ENCODE measurements at places on chromosomes 4 and X.

- DNase-seq: no peak
These were observed 193.3 kb upstream of the FAM9B start for GRCh38 chrX:9227276-9227675.

DNA sequence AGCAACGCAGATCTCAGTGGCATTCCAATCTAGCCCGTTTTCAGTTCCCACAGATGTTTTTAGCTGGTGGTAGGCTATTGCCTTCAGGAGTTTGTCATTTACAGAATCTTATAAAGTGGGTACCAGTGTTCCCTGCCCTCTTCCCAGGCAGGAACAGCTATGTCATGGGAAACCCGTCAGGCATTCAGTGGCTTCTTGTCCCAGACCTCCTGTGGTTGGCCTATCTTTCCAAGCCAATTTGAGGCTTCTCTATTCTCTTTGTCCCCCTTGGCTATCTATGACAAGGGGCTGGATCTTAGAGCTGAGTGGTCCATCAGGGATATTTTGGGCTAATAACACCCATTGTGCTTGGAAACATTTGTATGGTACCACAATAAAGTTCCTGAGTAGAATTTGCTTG, 33.6 kb upstream of the RPL34 start:
- no peak for DNase-seq

DNA sequence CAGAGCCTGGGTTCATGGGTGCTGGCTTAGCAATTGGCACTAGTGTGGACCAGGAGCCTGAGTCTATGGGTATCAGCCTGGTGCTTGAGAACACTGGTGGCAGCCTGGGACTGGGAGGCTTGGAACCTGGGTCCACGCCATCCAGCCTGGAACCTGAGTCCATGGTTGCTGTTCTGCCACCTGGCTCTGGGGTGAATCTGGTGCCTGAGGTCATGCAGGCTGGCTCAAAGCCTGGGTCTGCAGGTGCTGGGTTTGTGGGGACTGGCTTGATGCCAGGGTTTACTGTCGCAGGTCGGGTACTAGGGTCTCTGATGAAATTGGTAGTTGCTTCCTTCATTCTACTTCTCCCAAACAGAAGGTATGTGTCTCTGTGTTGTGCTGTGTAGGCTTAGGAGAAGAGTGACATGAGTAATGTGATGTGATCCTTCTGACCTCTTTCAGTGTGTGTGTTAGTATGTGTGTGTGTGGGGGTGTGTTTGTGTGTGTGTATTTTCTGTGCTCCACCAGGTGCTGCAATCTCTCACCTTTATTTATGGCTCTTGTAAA, 517.0 kb upstream of the EPHA5 start:
- DNase-seq: no peak

GRCh38 chr4:114864060-114864459, 249.4 kb downstream of the NDST4 start:
- no peak for DNase-seq

DNA sequence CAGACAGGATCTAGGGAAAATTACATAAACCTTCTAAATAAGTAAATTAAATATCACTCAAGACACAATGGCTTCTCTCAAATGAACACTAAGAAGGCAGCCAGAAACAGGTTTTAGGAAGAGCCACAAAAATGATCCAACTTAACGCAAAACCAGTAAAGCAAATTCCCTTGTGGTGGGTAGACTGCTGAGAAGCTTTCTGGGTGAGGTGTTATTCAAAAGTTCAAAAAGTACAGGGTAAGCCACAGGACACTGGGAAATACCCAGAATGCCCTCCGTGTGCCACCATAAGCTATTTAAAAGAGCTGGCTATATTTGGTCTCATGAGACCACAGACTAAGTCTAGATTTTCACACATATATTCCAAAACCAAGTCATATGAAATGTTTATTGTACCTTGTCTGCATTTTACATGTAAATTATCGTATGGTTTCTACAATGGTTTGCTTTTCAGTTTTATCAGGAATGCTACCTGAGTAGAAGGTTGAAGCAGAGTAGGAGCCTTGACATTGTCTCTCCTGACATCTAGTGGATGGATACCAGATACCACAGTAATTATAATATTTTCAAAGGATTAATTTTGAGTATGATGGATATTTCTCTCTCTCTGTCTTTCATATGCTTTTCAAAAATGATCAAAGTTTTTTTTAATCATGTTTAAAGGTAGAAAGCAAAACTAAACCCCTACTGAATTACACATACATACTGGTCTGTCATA, 109.3 kb upstream of the KLHL13 start:
- no peak for DNase-seq

- DNase-seq: no peak
These were observed 62.5 kb downstream of the SEC24D start for GRCh38 chr4:118773429-118773792.

- DNase-seq: no peak
These were observed at the start of gene TMSB15A for GRCh38 chrX:102515975-102516941. TSS of gene TMSB15A (minus strand) at chrX:102516739.

DNA sequence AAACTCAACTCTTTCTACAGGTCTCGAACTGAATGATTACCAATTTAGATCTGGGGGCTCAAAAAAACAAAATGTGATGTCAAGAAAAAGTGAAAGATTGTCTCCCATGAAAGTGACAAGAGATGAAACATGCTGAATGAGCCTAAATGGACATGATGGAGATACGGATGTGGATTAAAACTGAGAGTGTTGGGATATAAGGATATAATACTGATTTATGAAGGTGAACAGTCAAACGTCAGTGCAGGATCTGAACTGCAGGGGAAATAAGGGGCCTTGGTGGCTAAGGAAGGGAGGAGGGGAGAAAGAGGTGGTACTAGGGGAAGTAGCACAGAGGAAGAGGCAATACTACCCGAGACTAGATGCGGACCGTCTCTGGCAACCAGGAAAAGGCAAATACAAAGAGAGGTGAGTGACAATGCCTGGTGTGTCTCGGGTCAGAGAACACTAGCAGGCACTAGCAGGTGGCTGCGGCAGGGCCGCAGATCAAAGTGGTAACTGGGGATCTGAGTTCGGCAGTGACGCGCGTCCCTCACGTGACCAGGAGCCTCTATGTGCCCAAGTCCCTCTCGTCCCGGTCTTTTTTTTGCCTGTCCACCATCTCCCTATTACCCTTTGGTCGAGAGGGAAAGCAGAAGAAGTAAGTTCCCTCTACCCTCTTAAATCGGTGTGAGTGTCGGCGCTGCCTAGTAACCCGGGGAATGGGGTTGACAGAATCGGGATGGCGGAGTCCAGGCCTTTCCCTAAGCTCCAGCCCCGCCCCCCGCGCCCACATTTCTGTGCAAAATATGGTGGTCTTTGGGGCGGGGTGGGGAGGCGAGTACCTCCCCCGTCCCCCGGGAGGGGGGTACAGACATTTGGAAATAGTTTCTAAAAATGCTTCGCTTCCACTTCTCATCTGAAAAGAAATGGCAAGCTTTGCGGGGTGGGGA, at the start of gene TCEAL1:
TSS of gene TCEAL1 (plus strand) at position 590 of the 932 bp plus-strand sequence. CDS start 942 bp downstream, outside the sequence.
- DNase-seq: no peak

DNA sequence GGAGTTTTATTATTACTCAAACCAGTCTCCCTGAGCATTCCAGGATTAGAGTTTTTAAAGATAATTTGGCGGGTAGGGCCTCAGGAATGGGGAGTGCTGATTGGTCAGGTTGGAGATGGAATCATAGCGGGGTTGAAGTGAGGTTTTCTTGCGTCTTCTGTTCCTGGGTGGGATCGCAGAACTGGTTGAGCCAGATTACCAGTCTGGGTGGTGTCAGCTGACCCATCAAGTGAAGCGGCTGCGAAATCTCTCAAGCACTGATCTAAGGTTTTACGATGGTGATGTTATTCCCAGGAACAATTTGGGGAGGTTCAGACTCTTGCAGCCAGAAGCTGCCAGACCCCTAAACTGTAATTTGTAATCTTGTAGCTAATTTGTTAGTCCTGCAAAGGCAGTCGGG, 25.1 kb upstream of the SETD7 start:
- DNase-seq: no peak

DNA sequence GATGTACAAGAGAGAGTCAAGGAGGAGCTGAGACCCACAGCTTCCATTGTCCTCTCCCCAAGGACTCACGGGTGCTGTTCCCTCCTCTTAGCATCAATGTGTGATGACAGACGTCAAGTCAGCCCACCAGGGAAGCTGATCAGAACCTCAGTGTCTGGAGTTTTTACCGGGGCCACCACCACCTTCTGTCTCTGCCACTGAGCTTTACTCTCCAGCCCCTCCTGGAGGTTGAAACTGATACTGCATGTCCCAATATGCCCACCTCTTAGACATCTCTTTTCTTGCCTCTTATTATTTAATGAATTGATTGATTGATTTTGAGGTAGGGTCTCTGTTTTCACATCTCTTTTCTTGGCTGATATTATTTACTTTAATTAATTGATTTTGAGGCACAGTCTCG, 10.3 kb upstream of the AKAP17A start:
- DNase-seq: no peak

DNA sequence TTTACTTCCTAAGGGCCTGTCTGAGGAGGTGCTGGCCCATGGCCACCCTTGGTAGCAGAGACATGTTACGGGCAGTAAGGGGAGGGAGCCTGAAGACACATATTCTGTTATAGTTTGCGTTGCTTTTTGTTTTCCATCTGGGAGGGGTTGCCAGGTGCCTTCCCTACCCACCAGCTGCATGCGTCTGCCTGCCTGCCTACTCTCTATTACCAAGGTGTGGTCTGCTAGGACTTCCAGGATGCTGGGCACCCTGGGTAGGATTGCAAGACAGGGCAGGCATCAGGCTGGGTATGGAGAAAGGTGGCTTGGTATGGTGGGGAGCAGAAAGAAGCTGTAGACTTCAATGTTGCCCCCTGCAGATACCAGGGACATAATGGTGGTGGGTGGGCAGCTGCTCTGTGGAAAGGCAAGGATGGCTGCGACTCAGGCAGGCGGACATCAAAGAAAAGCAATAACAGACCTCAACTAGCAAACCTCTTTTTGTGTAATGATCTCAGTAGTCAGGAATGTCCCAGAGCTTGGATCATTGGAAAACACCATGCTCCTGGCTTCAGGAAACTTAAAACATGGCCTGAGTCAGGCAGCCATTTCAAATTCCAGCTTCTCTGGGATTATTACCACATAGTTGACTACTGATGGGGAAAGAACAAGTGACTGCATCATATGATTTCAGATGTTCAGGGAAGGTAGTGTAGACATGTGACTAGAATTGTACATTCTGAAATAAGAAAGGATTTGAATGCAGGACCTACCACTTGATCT, 67.8 kb downstream of the HOPX start:
- DNase-seq: peak; percentile 23

DNA sequence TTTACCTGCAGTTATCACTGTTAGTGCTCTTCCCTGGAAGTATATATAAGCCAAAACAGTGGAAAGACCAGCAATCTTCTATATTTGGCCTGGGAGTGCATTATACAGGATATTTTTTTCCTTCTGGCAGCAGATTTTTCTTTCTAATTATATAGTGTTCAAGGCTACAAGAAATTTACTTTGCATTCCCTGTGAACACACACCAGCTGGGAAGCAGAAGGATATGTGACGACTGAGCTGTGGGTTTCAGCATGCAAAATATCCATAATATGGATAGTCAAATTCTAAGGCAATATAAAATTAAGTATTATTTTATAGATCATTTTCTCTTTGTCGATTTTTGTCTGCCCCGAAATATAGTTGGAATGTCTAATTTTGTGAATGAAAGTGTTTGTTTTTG, 31.2 kb downstream of the GUCY1B1 start:
- DNase-seq: no peak

All from AG09309 (cell line).